ENCODE measurements at places on chromosomes 12 and 14. TPM values are rescaled to one million over a fixed set of nuclear protein-coding genes. Genes with fewer than 3 reads are reported as not detected.

GRCh38 chr14:101108579-101109346, 205.2 kb upstream of the RTL1 start:
- DNase-seq, result no peak

- no peak for DNase-seq
Observed at GRCh38 chr12:108693751-108694150, 37.6 kb downstream of the CORO1C start.

Gene PRIMA1
- total RNA-seq, result 1.7 TPM

GRCh38 chr14:53126731-53127130, 26.4 kb downstream of the DDHD1 start:
- DNase-seq, result no peak

- DNase-seq, result no peak
Observed at GRCh38 chr12:46207644-46208043, 61.2 kb downstream of the SLC38A1 start.

DNA sequence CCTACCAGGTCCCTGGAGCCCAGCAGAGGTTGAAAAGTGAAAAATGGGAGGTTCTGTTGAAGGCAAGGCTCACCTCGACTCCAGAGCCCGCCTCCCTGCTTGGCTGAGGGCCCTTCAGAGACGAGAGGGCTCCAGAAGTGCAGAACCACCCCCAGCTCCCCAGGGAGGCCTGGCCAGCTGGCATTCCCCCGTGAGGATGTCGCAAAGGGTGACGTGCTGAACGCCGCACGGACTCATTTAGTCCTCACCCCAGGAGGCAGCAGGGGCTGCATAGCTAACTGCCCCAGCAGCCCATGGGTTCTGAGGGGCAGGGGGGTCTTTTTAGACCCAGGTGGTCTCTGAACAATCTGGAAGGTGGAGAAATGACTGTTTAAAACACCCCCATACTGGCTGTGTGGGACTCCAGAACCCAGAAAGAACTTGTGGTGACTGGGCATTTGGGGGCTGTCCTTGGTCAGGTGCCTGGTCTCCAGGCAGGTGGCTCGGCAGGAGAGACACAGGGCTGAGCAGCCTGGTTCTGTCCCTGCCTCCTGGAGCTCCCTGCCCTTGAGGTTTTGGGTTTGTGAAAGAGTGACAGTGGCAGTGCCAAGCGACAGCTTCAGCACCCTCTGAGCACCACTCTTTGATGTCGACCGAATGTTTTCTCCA, 32.0 kb downstream of the ANAPC7 start:
- no peak for DNase-seq

DNA sequence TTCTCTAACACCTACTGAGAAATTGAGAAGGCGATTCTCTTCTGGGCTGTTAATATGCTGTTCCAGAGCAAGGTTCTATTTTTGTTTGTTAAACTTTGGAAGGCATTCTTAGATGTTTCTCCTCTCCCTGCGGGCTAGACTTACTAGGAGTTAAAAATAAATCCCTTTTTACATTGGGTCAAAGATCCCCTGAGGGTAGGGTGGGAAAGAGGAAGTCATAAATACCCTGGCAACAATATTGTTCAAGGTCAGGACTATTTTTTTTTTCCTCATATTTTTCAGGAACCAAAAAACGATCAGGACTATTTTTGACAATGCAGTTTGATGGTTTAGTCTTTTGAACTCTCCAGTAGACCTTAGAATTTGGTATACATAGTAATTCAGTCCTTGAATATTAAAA, 12.0 kb upstream of the SLC2A14 start:
- no peak for DNase-seq

Measured in kidney (tissue), 22 donors.